ENCODE measurements at places on chromosomes 12 and 14. TPM values are rescaled to one million over a fixed set of nuclear protein-coding genes. Genes with fewer than 3 reads are reported as not detected.

GRCh38 chr12:64402181-64402580 lies 2.0 kb upstream of the XPOT start:
- DNase-seq = no peak

- no peak for DNase-seq
These were observed 57.2 kb downstream of the MVK start for GRCh38 chr12:109630815-109631214.

Gene ESPL1
- total RNA-seq = 40.1 TPM

Gene KRT6B
- total RNA-seq = not detected

GRCh38 chr12:132118876-132119275 lies 25.2 kb downstream of the DDX51 start:
- DNase-seq = no peak

DNA sequence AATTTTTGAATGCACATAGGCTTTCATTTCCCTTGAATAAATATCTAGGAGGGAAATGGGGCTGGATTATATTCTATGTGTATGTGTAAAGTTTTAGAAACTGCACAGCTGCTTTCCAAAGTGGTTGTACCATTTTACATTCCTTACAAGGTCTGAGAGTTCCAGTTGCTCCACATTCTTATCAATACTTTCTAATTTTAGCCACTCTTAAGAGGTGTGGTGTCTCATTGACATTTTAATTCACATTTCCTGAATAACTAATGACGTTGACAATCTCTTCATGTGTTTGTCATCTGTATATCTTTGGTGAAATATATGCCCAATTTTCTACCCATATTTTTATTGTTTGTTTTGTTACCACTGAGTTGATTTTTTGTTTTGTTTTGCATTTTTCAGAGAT lies 74.6 kb upstream of the VASH1 start:
- no peak for DNase-seq

Gene SPRYD4
- 1.6 TPM for total RNA-seq

Gene KRT81
- 178 TPM for total RNA-seq

DNA sequence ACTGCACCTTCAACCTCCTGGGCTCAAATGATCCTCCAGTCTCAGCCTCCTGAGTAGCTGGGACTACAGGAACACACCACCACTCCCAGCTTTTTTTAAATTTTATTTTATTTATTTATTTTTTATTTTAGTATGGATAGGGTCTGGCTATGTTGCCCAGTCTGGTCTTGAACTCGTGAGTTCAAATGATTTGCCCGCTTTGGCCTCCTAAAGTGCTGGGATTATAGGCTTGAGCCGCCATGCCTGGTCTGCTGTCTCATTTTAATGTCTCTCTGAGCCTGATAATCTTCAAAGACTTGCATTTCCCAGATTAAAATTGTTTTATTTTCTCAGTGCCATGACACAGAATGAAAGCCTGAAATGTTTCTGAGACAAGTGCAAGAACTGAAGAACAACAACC lies 1.2 kb upstream of the INHBC start:
- no peak for DNase-seq

GRCh38 chr12:67067453-67068203 lies 201.5 kb upstream of the CAND1 start:
- no peak for DNase-seq

- DNase-seq = no peak
These were observed 14.6 kb upstream of the RILPL1 start for GRCh38 chr12:123548107-123548506.

GRCh38 chr12:79143803-79144202 lies 279.2 kb downstream of the SYT1 start:
- no peak for DNase-seq

Gene ZNF385A
- 4.3 TPM for total RNA-seq

Gene DPF3
- total RNA-seq = 0.94 TPM

DNA sequence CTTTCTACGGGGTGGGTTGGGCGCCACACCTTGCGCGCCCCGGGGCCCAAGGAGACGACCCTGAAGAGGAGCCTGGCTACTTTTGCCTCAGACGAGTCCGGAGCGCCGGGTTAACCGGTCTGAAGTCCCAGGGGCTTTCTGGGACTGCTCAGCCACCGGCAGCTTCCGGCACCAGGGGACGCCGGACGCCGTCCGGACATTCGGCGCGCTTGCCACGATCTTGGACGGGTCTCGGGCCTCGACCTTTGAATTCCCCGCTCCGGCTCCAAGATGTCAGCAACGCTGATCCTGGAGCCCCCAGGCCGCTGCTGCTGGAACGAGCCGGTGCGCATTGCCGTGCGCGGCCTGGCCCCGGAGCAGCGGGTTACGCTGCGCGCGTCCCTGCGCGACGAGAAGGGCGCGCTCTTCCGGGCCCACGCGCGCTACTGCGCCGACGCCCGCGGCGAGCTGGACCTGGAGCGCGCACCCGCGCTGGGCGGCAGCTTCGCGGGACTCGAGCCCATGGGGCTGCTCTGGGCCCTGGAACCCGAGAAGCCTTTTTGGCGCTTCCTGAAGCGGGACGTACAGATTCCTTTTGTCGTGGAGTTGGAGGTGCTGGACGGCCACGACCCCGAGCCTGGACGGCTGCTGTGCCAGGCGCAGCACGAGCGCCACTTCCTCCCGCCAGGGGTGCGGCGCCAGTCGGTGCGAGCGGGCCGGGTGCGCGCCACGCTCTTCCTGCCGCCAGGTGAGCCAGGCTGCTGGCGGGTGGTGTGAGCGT lies at the start of gene ACOT4:
TSS of gene ACOT4 (plus strand) at position 184 of the 760 bp plus-strand sequence. CDS start at position 271, 87 bp downstream.
- no peak for DNase-seq

Gene B4GALNT1
- 0.14 TPM for total RNA-seq

Gene OVCH1
- not detected for total RNA-seq

Gene FAM181A
- total RNA-seq = not detected

GRCh38 chr12:5535541-5535940 lies 103.6 kb downstream of the NTF3 start:
- no peak for DNase-seq

Gene TGM1
- total RNA-seq = 0.63 TPM

DNA sequence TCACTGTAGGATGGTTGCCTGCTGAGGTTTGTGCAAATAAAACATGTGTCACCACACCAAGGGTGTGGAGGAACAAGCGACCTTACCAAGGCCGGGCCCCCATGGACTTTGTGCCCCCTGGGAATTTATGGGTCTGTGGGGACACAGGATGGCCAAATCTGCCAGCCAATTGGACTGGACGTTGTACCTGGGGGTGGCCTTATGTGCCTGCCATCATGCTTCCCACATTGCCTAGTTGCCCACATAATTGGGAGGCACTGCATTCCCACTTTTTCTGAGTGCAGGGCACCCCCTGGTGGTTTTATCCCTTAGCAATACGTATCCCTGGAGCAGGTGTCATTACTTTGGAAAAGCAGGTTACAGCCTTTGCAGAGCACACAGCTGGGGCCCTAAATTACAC lies 92.6 kb upstream of the TMPO start:
- no peak for DNase-seq

Gene SERPINA9
- not detected for total RNA-seq
